ENCODE measurements at places on chromosomes 1 and 21.

DNA sequence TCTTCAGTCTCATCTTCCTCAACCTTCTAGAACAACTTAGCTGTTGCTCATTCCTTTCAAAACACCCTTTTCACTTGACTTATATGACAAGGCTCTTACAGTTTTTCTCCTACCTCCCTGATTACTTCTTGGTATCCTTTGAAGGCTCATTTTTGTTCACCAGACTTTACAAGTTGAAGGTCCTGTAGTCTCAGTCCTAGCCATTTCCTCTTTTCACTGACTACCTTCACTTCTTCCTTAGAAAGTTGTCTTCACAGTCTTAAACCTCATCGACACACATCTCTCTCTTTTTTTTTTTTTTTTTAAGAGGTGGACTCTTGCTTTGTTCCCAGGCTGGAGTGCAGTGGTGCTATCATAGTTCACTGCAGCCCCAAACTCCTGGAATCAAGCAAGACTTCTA lies 6.6 kb upstream of the TP53BP2 start:
- DNase-seq = no peak

DNA sequence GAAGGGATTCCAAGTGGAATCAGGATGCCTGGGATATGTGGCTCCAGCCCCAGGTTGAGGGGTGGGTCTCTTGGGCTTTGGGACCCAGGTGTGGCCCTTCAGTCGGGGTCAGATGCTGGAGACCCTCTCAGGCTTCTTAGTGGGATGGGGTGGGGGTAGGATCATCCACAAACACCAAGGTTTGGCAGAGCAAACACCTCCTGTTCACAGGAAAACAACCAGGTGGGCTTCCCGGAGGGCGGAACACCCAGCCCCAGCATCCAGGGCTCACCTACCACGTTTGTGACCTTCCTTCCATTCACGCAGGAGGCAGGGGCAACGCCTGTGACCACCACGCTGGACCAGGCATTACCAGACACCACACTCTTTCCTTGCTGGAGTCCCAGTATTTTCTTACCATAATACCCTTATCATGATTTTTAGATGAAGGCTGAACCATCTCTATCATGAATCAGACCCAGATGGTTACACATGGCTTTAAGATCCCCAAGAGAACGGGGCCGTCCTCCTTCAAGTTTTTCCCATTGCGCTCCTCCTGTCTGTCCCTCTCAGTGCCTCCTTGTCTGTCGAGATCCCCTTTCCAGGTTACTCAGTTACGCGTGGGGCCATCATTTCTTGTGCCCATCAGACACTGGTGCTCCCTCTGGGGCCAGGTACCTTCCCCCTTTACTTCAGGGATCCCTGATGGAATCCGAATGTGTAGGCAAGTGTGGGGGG lies 428.2 kb downstream of the NPHP4 start:
- DNase-seq = no peak

- no peak for DNase-seq
Measured at GRCh38 chr1:69791311-69791710, 223.6 kb downstream of the LRRC7 start.

DNA sequence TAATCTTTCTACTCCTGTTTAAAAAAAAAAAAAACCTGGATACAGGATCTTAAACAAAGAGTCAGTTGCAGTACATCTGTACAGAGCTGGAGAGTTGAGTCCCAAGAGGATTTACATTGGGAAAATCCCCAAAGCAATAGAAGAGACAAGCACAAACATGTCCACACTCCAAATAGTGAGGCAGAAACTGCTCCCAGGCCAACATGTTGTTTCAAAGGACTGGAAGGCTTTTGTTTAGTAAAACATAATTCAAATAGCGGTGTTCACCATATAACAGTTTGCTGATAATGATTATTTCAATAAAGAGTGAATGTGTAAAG lies 425.4 kb downstream of the ADGRL2 start:
- DNase-seq = no peak

GRCh38 chr1:22431965-22432364 lies 19.7 kb upstream of the ZBTB40 start:
- DNase-seq = no peak

DNA sequence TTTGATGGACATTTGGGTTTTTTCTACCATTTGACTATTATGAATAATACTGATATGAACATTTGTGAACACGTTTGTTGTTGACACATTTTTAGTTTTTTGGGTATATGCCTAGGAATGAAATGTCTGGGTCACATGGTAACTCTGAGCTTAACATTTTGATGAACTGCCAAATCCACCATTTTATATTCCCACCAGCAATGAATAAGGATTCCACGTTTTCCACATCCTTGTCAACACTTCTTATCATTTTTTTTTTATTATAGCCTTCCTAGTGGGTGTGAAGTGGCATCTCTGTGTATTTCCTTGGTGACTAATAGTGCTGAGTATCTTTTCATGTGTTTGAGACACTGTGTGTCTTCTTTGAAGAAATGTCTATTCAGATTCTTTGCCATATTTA lies 67.6 kb downstream of the RASAL2 start:
- no peak for DNase-seq
